ENCODE measurements at places on chromosomes 7 and 10.

- no peak for DNase-seq
Measured at GRCh38 chr10:107546986-107547385, 382.5 kb upstream of the SORCS1 start.

DNA sequence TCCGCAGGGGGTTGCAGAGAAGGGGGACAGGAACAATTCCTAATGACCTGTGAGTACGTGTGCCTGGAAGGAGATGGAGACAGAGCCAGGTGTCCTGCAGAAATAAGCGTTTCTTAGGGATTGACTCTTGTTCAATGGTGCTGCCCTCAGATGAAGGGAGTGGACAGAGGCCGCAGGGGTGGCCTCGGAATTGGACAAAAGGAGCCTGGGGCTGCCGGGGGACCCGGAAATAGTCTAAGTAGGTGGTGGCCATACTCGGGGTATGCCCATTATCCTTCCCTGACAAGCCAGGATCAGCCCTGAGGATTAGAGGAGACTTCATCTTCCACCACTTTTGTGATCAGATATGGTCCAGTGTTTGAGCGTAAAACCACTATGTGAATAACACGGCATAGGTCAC is 39.2 kb downstream of the ELFN1 start:
- no peak for DNase-seq

- DNase-seq, result no peak
Measured at GRCh38 chr7:14786314-14786895, 116.1 kb downstream of the DGKB start.

- no peak for DNase-seq
Measured at GRCh38 chr7:24555184-24555583, 18.1 kb upstream of the PALS2 start.

DNA sequence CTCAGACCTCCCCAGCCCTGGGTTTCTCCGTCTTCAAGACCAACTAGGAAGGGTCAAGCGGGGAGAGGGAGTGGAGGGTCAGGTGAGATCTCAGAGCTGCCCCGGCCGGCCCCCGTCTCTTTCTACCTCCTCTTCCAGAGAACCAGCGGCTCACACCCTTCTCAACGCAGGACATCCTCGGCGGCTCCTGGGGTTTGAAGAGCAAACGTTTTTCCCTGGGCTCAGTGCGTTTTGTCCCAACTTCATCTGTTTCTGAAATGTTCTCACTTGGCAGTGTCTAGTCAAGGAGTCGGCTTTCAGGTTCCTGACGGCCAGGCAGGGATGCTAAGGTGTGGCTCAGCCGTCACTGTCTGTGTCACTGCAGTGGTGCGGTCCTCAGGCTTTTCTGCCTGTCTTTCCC is 416.4 kb upstream of the FOXK1 start:
- DNase-seq, result no peak

DNA sequence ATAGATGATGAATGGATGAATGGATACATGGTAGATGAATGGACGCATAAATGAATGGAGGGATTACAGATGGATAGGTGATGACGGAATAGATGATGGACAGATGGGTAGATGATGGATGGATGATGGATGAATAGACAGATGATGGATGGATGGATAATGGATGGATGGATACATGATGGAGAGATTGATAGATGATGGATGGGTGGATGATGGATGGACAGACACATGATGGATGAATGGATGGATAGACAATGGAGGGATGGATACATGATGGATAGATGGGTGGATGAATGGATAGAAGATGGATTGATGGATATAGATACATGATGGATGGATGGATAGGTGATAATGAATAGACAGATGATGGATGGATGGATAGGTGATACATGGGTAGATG is 8.8 kb upstream of the PDGFA start:
- no peak for DNase-seq

DNA sequence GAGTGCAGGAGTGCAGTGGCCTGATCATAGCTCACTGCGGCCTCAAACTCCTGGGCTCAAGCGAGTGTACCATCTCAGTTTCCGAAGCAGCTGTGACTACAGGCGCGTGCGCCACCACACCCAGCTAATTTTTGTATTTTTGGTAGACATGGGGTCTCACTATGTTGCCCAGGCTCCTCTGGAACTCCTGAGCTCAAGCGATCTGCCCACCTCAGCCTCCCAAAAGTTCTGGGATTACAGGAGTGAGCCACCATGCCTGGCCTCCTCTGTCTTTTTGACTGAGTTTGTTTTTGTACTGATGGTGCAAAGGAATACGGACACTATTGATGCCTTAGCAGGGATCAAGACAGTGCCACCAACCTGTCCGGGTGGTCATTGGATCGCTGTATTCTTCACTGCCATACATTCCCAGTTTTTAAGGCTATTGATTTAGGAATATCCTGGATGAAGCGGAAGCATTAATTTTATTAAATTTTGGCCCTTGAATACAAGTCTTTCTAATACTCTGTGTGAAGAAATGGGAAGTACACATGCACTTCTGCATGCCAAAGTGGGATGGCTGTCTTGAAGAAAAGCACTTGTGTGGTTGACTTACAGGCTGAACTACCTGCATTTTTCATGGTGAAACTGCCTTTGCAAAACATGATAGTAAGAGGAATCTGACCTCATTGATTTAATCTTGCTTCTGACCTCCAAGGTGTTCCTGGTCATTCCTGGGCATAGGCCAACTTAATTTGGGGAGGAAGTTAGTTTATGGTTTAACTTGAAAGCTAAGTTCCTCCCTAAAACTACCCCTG is 2.1 kb upstream of the CUL2 start:
- DNase-seq, result no peak

GRCh38 chr10:86020134-86020533 is 346.5 kb downstream of the GRID1 start:
- DNase-seq, result no peak

GRCh38 chr7:157291404-157292080 is 45.3 kb upstream of the DNAJB6 start:
- DNase-seq, result no peak

DNA sequence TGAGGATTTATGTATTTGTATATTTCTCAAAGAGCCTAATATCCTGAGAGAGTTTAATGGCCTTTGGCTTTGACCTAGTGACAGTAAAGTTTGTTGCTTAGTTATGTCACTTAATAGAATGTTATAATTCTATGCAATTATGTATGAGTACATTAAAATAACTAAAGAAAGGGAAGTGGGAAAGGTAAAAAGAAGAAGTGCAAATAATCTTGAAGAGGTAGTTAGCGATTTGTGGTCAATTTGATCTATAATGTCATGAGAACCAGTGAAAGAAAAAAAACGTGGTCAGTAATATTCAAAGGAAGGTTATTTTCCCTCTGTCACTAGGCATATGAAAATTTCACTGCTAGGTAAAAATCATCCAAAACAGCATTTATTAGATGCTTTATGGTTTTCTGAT is 143.4 kb upstream of the LSM8 start:
- no peak for DNase-seq

GRCh38 chr7:33841705-33842129 is 63.6 kb upstream of the BMPER start:
- no peak for DNase-seq

- no peak for DNase-seq
Measured at GRCh38 chr10:86768412-86769062, 12.1 kb downstream of the BMPR1A start.

DNA sequence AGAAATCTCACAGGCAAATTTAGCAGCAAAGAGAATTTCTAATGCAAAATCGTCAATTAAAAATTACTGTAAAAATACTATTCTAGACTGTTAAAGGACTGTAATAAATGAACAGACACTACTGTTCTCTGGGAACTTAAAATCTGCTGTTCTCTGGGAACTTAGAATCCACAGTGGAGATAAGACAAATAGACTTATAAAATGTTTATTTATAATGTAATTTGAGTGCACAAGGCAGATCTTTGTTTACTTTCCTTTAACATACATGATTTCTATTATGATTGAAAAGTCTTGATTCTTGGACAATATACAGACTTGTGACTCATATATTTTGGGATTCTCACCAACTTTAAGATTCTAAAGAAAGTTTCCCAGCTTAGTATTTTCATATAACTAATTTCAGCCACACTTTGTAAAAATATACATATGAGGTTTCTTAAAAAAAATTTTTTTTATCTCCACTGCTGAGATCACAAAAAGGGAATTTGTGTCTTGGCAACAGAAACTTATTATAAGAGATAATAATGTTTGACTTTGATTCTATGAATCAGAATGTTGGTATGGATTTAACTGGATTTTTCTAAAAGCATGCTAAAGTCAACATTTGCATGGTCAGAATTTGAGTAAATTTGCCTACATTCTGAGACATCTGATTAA is 166.3 kb upstream of the RHOBTB1 start:
- no peak for DNase-seq

- no peak for DNase-seq
Measured at GRCh38 chr7:95229301-95229700, 95.0 kb downstream of the PON1 start.

GRCh38 chr7:135177028-135177696 is 6.7 kb upstream of the CYREN start:
- no peak for DNase-seq

GRCh38 chr10:87090779-87091178 is 3.9 kb downstream of the GLUD1 start:
- DNase-seq, result no peak

GRCh38 chr7:5424749-5425506 is 1.3 kb upstream of the TNRC18 start:
- no peak for DNase-seq

- no peak for DNase-seq
Measured at GRCh38 chr10:37246637-37247036, 121.2 kb downstream of the ANKRD30A start.

DNA sequence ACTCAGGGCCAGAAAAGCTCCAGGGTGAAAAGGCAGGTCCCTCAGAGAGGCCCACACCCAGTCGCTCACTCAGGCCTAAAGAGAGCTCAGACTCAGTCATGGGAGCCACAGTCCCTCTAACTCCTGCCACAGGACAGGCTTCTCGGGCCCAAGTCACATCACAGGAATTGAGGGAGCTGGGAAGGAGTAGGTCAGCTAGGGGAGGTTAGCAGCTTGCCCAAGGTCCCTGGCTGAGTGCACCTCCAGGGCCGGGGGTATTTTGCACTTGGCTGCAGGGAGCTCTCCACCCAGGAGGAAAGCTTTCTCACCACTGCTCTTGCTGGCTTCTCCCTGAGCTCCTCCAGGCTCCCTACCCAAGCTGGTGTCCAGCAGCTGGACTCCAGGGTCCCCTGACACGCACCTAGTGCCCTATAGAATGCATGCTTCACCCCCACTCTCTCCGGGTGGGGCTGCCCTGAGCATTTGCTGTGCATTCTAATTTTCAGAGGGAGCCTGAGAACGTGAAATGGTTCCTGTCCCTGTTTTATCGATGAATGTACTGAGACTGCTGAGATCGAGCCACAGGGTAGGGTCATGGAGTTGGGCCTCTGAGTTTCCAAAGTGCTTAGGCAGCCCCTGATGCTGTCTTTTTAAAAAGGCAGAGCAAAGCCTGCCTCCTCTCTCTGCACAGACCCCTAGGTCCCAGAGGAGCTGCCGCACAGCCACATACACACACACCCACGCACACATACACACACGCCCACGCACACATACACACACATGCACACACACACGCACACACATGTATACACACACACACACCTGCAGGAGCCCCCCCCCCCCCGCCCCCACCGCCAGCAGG is 37.9 kb upstream of the RET start:
- DNase-seq, result no peak

GRCh38 chr10:36247478-36247877 is 605.4 kb upstream of the FZD8 start:
- no peak for DNase-seq

GRCh38 chr10:46293832-46294640 is 7.2 kb downstream of the ANTXRL start:
- no peak for DNase-seq

DNA sequence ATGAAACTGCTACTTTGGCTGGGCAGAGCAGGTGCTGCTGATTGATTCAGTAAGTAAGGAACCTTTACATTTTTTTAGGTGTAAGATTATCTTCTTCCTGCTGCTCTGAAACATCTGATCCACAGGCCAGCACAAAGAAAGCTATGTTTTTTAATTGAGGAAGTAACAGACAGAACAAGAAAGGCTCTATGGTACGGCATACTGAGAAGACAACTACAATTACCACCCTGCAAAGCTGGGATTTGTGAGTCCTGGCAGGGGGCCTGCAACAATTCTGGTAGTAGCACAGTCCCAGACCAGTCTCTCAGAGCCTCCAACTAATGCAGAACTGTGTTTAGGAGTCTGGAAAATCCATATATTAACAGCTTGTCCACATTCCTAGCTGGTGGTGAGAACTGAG is 103.0 kb upstream of the LRRTM3 start:
- no peak for DNase-seq

- DNase-seq, result no peak
Measured at GRCh38 chr7:155570171-155570958, 24.0 kb upstream of the CNPY1 start.

GRCh38 chr7:67566101-67566500 is 569.5 kb downstream of the TYW1 start:
- DNase-seq, result no peak

DNA sequence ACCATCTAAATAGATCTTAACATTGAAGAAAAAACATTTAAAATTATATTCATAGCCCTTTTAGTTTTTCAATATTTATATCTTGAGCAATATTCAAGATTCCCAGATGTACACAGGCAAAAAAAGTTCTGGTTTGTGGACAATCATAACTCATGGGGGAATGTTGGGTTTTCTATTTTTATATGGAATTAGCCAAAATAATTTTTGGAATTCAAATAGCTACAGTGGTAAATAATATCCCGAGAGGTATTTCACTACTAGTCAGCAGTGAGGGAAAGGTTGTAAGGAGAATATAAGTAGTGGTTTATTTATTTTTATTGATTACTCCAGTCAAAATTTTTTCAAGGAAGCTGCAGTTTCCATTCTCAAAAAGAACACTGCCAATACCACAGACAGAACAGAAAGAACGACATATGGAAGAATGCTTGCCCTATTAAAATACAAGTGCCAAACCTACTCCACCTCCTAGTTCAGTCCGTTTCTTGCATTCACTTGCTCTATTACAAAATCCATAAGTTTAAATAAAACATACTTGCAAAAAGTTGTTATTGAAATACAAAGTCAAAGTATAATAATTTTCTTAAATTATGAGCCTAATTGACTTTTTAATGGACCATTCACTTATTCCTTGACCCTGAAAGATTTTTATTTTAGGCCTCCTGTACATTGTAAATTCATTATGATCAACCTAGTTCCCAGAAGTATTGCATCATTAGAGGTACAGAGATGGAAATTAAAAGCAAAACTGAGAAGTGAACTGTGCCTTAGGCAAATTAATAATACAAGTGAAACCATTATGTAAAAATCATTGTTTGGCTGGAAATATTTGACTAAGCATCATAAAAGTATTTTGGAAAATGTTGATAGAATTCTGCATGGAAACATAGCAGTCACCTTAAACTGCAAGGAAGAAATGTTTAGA is 533.2 kb downstream of the PARD3 start:
- no peak for DNase-seq

DNA sequence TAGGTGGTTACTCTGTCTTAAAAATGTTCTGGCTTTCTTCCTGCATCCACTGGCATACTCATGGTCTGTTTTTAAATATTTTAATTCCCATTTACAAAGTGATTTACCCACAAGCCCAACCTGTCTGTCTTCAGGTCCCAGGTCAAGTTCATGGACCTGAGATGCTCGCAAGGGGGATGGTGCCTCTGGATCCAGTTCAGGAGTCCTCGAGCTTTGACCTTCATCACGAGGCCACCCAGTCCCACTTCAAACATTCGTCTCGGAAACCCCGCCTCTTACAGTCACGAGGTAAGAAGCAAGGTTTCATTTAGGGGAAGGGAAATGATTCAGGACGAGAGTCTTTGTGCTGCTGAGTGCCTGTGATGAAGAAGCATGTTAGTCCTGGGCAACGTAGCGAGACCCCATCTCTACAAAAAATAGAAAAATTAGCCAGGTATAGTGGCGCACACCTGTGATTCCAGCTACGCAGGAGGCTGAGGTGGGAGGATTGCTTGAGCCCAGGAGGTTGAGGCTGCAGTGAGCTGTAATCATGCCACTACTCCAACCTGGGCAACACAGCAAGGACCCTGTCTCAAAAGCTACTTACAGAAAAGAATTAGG is 8.7 kb downstream of the ZKSCAN1 start:
- no peak for DNase-seq

Measured in NCI-H1436 treated with DMSO at 0.1 percent for 48 hours (cell line).